ENCODE measurements at places on chromosomes 4 and X. TPM values are rescaled to one million over a fixed set of nuclear protein-coding genes. Genes with fewer than 3 reads are reported as not detected.
A peak's percentile ranks its signal among the peaks of the same experiment; 100 is the strongest.

CT47C1 gene
- not detected for total RNA-seq

GABRE gene
- total RNA-seq: 29.4 TPM

TRPC5OS gene
- not detected for total RNA-seq

NOX1 gene
- not detected for total RNA-seq

G3BP2 gene
- total RNA-seq: 407 TPM

CSAG3 gene
- not detected for total RNA-seq

GLUD2 gene
- total RNA-seq: 1.4 TPM

PROM1 gene
- under 0.01 TPM for total RNA-seq

DNA sequence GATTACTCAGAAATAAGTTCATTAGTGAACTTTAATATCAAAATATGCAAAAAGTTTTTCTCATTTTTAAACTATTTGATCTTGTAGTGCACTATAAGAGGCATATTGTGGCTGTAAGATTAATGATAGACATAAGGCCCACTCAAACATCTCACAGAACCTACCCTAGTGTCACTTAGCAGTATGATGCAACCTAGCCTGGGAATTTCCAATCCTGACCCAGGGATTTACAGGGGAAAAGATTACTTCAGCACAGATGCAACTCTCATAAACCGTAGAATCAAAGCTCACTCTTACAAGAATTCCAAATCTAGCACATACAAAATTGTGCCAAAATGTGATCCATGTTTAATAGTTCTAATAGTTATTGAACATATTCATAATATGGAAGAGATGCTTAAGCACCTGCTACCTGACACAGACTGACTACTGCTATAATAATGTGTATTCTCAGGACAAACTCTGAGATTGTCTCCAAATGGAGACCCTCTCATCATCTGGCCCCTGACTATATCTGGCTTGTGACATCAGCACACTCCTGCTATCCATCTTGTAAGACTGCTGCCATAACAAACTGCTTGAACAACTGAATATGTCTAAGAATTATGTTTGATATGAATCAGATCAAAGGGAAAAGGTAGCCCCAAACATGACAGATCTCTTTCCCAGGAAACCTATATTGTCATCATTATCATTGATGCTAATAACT is 271.9 kb downstream of the PABPC4L start:
- DNase-seq: no peak

DNA sequence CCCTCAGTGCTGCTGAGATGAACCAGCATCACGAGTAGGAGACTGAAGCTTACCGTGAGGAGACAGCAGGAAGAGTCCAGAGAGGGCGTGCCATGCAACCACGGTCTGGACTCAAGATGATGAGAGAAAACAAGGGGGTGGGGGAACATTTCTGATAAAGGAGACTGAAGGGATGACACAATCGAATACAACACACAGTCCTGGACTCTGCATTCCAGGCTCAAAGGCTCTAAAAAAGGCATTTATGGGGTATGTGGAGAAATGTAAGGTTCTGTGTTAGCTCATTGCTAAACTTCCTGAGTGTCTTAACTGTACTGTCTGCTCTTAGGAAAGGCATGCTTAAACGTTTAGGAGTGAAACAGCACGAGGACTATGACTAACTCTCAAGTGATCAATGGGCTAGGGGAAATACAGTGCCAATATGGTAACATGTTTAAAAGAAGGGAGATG is 20.6 kb upstream of the IRAK1 start:
- DNase-seq: peak; percentile 87

- peak; percentile 49 for DNase-seq
These were observed 155.2 kb downstream of the SMIM20 start for GRCh38 chr4:26069218-26069617.

- DNase-seq: no peak
These were observed 46.8 kb upstream of the BCOR start for GRCh38 chrX:40144576-40144975.

DNA sequence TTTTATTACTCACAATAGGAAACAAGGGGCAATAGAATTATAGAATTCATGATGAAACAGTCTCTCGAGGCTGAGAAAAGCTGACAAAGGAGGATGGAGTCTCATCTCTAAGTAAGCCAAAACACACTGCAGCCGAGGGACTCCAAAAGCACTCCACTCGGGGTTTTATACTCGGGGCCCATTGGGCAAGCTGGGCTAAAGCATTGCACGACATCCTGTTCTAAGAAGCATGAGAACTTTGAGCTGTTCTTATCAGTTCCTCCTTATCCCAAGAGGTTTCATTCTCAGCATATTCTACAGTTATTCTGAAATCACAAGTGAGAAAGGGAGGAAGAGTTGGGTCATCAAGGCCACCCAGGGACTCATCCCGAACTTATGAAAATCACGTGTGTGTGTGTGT is 1475.5 kb downstream of the PCDH18 start:
- no peak for DNase-seq

- DNase-seq: peak; percentile 69
These were observed 79.9 kb upstream of the MAP3K15 start for GRCh38 chrX:19595043-19595677.

DNA sequence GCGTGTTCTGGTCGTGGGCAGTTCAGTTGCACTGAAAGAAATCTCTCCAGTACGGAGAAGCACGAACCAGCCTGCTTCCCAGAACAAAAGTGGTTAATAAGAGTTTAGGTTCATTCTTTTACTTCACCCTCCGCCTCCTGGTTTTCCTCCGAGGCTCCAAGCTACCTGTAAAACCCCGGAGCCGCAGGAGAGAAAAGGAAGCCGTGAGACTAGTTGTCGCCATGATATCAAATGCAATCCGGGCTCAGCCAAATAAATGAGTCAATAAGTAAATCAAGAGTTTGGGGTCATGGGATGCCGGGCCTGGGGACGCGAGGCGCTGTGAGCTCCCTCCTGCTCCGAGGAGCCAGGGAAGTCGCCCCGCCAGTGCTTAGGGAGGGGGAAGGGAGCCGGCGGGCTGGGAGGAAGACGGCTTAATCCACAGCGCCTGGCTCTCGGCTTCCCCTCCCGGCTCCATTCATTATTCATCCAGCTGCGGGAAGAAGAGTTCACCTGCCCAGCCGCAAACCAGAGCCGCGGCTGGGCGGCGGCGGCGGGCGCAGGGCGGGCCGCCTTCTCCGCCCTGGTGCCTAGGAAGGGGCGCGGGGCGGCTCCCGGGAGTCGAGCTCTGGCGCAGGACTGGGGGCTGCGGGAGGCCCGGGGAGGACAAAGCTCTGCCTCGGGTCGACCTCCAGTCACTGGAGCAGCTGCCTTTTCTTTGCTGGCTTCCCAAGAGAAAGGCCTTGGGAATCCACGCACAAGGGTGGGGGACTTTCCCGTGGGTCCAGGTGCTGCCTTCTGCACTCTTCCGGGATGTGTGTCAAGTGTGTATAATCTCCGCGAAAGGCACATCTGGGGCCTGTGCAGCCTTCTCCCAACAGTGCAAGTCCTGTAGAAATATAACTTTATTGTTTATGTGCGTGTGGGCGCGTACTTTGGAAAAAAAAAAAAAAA is 1.7 kb downstream of the FRAS1 start:
- peak; percentile 16 for DNase-seq

- peak; percentile 42 for DNase-seq
These were observed 40.5 kb downstream of the CLDN34 start for GRCh38 chrX:10007621-10008020.

DNA sequence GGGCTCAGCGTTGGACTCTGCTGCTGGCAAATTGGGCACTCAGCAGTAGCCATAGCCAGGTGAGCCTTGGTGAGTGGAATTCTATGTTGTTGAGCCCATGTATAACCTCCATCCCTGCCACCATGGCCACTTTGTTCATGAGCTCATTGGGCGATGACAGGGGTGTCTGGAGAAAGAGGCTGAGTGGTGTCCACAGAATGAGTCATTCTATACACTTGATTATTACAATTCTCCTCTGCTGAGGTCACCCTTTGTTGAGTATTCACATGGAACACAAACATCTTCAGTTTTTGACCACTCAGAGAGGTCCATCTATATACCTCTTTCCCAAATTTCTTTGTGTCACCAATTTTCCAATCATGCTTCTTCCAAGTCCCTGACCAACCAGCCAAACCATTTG is 1341.7 kb downstream of the PCDH7 start:
- no peak for DNase-seq

GRCh38 chr4:121064482-121064881 is 7.9 kb downstream of the NDNF start:
- DNase-seq: no peak

GRCh38 chr4:83561381-83561780 is 25.5 kb downstream of the GPAT3 start:
- DNase-seq: peak; percentile 81

- no peak for DNase-seq
These were observed 2.3 kb upstream of the FOXP3 start for GRCh38 chrX:49266523-49267445.

DNA sequence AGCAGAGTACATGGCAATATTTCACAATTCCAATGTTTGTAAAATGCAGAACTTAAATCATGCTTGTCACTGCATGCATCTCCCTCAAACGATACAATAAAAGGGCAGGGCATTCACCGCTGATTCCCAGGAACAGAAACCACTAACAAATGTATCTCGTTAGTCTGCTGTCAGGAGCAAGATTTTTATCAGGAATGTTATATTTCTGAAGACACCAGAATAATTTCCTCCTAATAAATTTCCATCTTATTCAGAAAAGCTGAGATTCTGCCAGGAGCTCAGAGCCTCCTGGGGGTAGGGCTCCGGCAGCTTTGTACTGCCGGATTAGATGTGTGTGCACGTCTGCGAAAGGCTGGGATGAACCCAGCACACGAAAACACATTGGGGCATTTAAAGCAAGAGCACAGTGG is 54.0 kb upstream of the LDB2 start:
- DNase-seq: peak; percentile 52

DNA sequence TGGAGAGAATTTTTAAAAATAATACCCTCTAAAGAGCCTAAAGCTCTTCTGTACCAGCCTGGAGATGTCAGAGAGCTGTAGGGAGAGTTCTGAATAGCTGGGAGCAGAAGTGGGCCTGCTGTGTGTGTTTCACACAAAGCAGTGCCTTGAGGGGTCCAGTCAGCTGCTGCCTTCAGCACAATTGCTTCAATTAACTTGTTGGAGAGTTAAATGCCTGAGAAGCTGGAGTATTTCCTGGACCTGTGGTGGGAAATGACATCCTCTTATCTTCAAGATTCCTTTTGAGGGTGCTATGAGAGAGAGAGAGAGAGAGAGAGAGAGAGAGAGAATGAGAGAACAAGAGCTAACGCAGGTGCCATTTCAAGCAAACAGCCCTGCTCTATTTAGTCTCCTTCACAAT is 96.2 kb upstream of the IL1RAPL2 start:
- no peak for DNase-seq

DNA sequence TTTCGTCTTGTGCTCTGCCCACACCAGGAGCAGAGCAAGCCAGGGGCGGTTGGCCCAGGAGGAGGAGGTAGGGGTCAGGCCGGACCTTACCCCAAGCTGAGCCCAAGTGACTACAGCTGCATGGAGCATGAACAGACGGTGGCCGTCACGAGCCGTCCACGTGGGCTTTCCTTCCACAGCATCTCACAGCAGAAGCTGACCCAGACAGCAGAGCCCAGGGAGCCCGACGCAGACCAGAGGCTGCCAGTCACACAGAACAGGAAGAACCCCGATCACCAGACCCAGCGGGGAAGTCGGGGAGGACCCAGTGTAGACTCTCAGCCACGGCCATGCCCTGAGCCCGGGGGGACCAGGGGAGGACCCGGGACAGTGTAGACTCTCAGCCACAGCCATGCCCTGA is 58.0 kb downstream of the FAM53A start:
- DNase-seq: no peak

GRCh38 chr4:6198768-6199421 is 1.5 kb downstream of the JAKMIP1 start:
- DNase-seq: peak; percentile 6

- DNase-seq: no peak
These were observed 112.1 kb upstream of the LDB2 start for GRCh38 chr4:17010426-17011087.

- DNase-seq: peak; percentile 47
These were observed 37.0 kb downstream of the IRS4 start for GRCh38 chrX:108699368-108699767.

DNA sequence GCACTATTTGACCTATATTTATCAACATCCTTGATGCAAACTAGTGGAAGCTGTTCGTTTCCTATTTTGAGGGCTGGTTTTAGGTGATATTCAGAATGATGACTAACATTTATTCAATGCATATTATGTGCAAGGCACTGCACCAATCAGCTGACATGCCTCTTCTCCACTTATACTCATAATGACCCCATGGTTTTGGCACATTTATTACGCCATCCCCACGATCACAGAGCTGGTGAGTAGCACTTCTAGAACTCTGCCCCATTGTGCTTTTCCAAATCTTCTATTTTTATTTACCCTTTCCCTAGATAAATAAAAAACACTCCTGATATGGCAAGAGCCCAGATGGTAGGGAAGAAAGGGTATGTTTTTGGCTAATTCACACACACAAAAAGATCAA is 13.1 kb downstream of the SCML1 start:
- DNase-seq: no peak

DNA sequence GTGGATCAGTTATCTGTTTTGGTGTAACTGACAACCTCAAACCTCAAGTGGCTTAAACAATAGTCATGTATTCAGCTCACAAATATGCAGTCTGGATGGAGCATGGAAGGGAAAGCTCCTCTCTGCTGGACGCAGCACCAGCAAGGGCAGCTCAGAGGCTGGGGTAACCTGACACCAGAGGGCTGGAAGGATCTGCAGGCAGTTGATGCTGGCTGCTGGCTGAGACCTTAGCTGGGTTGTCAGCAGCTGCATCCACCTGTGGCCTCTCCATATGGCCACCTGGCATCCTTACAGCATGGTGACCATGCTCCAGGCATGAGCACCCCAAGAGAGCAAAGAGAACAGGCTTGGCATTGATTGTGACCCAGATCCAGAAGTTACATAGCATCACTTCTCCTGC is 46.7 kb downstream of the ENPP6 start:
- peak; percentile 48 for DNase-seq
